Hepatocyte (in vitro differentiated cells): ENCODE measurements at places on chromosomes 1 and 21.

DNA sequence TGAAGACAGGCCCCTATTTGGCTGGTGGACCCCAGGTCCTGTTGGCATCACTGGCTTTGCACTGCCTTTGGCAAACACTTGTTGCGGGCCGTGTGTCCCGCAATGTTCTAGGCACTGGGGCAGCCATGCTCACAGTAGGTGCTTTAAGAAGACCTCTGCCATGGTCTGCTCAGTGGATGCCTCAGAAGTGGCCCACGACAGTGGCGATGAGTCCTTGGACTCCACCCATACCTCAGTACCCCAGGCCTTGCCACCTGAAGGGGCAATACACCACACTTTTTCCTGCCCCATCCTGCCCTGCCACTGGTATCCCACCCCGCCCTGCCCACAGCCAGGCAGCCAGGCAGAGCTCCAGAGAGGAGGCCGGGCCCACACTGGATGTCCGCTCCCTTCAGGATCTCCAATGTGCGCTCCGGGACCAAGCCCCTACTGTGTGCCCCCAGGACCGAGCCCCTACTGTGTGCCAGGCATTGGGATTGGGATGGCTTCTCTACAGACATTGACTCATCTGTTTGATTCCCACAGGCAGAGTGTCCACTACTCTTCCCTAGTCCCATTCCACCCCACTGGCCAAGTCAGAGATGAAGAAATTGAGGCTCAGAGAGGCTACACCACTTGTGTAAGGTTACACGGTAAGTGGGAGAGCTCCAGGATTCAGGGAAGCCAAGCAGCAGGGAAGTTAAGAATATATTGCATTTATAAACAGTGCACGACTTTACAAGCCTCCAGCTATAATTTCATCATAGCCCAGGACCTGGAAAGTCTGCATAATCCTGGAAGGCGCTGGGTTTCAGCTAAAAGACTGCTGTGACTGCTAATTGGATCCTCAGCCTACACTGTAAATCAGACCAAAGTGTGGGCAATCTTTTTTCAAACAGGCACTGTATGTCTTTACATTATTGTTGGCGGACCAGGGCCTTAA is 101.6 kb downstream of the DMRTB1 start:
- no peak for DNase-seq

- DNase-seq = no peak
Measured at GRCh38 chr1:63636192-63637105, 43.2 kb downstream of the PGM1 start.

GRCh38 chr1:224541901-224542630 is 74.1 kb upstream of the CNIH3 start:
- no peak for DNase-seq

- no peak for DNase-seq
Measured at GRCh38 chr1:99268021-99268420, 3.7 kb downstream of the PLPPR4 start.

GRCh38 chr21:39150877-39151276 is 32.4 kb downstream of the PSMG1 start:
- no peak for DNase-seq

- DNase-seq = no peak
Measured at GRCh38 chr1:170305777-170306512, 160.2 kb downstream of the NTMT2 start.

GRCh38 chr1:7726623-7727022 is 44.5 kb upstream of the VAMP3 start:
- no peak for DNase-seq

DNA sequence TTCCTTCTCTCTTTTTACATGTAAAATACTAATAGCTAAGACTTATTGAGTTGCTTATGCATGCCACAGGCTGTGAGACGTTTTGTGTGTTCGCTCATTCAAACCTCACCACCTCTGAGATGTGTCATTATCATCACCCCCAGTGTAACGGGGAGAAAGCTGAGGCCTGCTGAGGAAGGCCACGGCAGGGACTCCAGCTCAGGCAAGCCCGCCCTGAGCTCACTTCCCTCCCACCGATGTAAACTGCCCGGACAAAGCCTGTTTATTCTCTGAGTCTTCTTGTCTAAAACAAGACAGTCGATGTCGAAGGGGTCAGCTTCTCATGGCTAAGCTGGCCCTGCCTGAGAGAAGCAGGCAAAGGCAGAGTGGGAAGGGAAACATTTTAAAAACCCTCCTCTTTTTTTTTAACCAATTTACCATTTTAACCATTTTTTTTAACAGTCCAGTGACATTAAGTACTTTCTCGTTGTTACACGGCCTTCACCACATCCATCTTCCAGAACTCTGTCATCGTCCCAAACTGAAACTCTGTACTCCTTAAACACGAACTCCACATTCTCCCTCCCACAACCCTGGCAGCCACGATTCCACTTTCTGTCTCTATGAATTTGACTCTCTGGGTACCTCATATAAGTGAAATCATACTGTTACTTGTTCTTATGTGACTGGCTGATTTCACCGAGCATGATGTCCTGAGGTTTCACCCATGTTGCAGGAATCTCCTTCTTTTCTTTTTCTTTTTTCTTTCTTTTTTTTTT is 204.8 kb upstream of the GALNT2 start:
- no peak for DNase-seq

GRCh38 chr1:179313004-179313403 is 19.4 kb downstream of the SOAT1 start:
- no peak for DNase-seq

- no peak for DNase-seq
Measured at GRCh38 chr21:44687671-44688070, 5.7 kb upstream of the KRTAP12-1 start.

- no peak for DNase-seq
Measured at GRCh38 chr1:156658945-156659574, 17.1 kb downstream of the BCAN start.

DNA sequence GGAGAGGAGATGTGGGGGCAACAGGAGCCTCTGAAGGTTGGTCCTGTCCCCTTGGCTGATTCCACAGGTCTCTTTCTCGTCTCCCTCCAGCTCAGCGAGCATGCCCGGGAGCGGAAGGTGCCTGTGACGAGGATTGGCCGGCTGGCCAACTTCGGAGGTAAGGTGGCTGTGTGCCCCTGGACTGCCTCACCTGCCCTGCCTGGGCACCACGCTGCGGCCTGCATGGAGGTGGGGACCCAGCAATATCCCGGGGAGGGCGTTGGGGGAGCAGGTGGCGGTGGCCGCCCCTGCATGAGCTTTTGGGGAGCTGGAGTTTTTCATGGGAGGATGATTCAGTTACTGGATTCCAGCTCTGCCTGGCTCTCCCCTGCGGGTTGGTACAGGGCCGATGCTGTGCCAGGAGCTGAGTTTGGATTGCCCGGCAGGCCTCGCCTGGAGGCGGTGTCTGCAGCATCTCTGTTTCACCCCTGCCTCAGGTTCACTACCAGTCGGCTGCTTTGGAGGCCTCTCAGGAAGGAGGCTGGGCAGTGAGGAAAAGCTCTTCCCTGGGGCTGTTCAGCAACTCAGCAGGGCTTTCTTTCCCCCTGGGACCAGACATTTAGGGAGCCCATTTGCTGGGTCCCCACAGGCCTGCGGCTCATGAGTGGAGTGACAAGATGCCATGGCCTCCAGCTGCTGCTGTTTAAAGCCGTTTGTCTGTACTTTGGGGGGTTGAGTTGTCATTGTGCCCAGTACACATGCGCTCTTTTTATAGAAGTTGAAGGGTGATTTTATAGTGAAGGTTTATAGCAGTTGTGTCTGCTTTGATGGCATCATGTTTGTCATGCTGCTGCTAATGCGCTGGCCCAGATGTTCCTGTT is 25.7 kb downstream of the COQ8A start:
- DNase-seq = no peak

- no peak for DNase-seq
Measured at GRCh38 chr1:214967865-214968575, 114.5 kb upstream of the KCNK2 start.

DNA sequence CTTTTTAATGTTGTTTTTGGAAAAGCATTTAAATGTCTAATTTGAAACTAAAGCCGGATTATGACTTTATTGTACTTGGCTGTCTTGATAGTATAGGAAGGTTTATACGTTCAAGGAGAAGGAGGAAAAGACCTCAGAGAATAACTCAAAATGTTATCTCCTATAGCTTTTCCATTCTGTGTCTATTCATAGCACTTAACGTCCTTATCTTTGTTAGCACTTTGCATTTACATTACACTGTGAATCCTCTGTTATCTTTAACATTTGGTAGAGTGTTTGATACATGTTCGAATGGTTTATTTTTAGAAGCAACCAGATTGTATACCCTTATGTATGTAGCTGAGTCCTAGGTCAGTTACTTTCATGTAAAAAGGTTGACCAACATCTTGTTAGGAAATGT is 50.8 kb upstream of the PODN start:
- DNase-seq = no peak

- no peak for DNase-seq
Measured at GRCh38 chr1:89736937-89737733, 83.7 kb upstream of the LRRC8D start.

- no peak for DNase-seq
Measured at GRCh38 chr1:203517426-203518110, 23.6 kb downstream of the OPTC start.
